Pulmonary artery endothelial cell (primary cell): ENCODE measurements at places on chromosomes 3 and 15. TPM values are rescaled to one million over a fixed set of nuclear protein-coding genes. Genes with fewer than 3 reads are reported as not detected.

Gene PCOLCE2
- total RNA-seq: 8.5 and 12.1 TPM in 2 replicates

Gene CNTN3
- total RNA-seq: 1.8 and 3.7 TPM in 2 replicates

Gene ZBED2
- total RNA-seq: not detected in 2 replicates

Gene ZNF385D
- total RNA-seq: 0.79 and 1.2 TPM in 2 replicates

Gene TAGLN3
- 0.07 TPM in 1 of 2 replicates, not detected in the other for total RNA-seq

Gene SLC6A1
- total RNA-seq: under 0.01 TPM in 1 of 2 replicates, not detected in the other

Gene SKOR1
- 0.07 TPM in 2 replicates for total RNA-seq

Gene AHSG
- total RNA-seq: not detected in 2 replicates

Gene TMEM266
- total RNA-seq: not detected in 2 replicates

DNA sequence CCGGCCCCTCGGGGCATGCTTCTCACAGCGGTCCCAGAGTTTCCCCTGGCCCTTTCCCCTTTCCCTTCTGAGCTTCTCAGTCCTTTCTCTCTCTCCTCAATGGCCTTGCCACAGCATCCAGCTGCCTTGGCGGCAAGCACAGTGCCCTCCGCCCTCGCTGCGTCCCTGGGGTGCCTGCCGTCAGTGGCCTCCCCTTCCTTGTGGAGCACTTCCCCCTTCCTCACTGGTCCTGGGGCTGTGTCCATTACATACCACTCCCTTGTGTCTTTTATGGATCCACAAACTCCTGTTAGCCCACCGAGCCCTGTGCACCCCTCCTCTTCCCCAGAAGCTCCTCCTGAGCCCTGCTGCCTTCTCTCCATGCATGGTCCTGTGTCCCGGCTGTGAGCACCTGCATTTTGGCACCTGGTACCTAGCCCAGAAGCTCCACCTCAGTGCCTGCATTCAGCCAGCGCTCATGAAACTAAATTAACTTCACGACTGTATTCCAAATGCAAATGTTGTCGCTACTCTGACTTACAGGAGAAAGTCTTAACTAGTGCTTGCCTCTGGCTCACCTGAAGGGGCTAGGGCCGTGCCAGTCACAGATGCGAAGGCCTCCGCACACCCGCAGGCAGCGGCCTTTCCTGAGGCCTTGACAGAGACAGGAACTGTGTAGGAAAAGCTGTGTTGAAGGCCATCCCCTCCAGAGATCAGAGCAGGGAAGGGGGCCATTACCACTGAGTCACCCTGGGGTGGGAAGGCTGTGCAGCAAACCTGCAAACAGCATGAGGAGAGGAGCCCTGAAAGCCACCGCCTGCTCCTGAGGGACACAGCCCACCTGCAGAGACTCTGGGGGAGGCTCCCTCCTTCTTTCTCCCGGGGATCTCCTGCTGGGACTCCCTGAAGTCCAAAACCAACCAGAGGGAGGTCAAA, 19.1 kb upstream of the KLF13 start:
- DNase-seq: no peak

DNA sequence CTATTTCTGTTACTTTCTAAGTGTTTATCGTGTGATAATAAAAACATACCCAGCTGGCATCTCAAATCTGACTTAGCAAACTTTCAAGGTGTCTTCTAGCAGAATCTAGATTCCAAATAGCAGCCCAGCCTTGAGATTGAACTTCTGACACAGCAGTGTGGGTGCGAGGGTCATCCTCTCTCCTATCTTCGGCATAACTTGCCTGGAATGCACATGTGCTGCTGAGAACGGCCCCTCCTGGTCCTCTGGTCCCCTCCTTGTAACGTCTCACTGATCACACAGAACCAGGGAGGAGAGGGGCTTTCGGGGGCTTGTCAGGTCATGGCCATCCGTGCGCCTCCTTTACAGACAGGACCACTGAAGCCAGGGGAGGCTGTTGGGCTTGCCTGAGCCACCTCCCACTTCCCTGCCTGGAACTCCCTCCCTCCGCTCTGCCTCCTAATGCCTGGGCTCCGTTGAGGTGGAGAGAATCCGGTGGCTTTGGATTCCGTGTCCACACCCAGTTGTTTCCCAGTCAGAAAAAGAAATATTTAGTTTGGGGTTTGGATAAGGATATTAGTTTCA, 344.4 kb upstream of the C2CD4B start:
- DNase-seq: no peak

DNA sequence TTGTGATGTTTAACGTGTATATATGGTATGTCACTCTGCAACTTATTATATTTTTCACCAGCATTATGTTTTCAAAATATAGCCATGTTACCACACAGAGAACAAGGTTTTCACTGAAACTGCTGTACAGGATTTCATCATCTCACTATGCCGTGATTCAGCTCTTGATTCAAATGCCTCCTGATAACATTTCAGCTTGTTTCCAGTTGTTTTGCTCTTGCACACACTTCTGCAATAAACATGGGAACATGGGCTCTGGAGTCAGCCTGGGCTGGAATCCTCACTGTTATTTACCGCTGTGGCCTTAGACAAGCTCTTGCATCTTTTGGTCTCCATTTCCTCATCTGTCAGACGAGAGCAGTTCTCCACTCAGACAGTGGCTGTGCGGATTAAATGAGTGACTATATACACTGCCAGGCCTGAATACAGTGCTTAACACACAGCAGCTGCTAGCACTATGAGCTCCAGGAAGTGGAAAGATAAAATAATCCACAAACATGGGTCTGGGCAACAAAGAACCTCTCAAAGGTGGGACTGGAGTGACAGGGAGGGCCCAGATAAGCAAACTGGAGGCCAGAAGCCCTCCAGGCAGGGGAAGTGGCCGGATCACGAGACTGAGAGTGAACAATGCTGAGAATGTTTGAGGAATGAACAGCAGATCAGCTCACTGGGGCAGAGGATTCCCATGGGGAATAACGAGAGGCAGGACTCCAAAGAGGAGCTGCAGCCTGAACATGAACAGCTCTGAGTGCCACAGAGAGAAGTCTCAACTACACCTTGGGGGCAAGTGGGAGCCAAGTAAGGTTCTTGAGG, 17.7 kb downstream of the NTRK3 start:
- no peak for DNase-seq

DNA sequence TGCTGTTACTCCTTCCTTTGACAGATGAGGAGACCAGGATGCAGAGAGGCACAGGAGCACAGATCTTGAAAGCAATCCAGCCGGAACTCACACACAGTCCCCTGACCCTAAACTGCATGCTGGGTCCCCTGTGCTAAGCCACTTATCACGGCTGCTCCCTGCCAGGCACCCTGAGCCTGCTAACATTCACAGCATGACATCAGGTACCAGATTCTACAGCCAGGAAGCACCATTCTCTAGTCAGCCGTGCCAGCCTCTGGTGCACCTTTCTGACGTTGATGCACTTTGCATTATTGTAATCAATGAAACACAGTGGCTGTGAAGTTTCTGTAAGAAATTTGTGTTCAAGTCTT, 247.3 kb downstream of the OCA2 start:
- DNase-seq: no peak

- DNase-seq: no peak
Observed at GRCh38 chr3:98727638-98728037, 35.5 kb upstream of the ST3GAL6 start.

DNA sequence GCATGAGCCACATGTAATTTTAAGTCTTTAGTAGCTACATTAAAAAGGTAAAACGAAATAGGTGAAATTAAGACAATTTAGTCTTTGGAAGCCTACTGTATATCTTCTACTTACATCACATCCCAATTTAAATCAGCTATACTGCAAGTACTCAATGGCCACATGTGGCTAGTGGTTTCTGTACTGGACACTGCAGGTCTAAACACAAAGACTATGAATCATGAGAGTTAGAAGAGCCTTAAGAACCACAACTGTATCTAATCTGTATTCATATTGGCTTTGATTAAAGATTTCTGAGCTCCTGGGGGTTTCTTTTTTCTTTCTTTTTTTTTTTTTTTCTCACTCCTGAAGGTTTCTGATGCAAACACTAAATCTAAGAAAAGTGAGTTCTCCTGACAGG, 2.3 kb upstream of the EIF1B start:
- DNase-seq: no peak

- DNase-seq: no peak
Observed at GRCh38 chr3:170907637-170908234, 701 bp downstream of the EIF5A2 start.

- no peak for DNase-seq
Observed at GRCh38 chr3:121870717-121871116, 23.5 kb upstream of the SLC15A2 start.

GRCh38 chr15:80560601-80561400, 134.3 kb upstream of the ABHD17C start:
- DNase-seq: no peak

DNA sequence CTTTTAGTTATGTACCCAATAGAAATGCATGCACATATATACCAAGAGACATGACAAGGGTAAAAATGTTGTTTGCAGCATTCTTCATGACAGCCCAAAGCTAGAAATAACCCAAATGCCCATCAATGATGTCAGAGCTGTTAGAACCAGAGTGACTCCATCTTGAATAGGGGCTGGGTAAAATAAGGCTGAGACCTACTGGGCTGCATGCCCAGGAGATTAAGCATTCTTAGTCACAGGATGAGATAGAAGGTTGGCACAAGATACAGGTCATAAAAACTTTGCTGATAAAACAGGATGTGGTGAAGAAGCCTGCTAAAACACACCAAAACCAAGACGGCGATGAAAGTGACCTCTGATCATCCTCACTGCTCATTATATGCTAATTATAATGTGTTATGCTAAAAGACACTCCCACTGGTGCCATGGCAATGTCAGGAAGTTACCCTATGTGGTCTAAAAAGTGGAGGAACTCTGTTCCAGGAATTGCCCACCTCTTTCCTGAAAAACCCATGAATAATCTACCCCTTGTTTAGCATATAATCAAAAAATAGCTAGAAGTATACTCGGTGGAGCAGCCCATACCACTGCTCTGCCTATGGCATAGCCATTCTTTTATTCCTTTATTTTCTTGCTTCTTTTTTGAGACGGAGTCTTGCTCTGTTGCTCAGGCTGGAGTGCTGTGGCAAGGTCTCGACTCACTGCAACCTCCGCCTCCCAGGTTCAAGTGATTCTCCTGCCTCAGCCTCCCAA, 32.9 kb downstream of the ZBTB11 start:
- no peak for DNase-seq

DNA sequence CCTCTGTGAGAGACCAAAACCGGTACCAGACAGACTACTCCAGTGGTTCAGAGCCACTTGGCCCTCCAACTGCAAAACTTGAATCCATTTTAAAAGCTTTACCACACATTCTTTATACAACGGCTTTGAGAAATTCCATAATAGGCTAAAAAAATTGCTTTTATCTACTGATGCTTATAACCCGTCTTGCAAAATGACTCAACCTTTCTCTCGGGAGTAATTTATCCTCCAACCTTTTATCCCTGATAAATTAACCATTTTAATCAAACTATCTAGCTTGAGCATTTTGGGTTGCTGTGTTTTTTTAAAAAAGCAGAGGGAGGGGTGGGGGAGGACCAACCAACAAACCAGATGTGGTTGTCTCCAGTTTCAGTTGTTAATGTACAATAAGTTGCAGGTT, 275.7 kb upstream of the LRTM1 start:
- DNase-seq: no peak

DNA sequence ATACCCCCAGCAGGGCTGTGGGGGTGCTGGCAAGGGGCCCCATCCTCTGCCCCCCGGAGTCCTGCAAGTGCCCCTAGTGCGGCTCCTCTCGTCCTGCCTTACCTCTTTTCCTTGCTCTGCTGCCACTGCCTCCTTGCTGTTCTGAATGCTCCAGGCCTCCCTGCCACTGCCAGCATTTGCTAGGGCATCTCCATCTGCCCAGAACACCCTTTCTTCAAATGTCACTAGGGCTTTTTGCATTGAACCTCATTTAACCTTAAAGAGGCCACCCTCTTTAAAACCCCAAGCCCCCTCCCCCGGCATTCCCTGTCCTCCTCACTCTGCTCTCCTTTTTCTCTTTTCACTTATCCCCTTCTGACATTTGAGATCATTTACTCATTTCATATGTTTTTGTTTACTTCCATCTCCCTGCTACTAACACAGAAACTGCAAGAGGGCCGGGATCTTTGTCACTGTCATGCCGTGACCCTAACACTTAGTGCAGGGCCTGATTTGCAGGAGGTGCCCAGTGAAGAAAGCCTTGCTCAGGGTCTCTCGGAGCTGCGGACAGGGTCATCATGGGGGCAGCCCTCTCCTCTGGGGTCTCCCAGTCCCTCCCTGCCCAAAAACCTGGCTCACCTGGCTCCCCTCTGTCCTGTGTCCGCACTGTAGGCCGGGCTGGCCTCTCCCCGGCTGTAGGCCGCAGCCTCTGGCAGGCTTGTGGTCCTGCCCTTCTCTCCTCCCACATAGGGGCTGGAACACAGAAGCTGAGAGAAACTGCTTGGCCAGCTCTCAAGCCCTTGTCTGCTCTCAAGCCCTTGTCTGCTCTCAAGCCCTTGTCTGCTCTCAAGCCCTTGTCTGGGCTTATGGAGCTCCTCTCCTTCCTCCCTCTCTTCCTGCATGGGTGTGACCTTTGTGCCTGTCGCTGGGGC, at the start of gene ACOX2:
Gene ACOX2 (minus strand): TSS at position 690 of the 911 bp plus-strand sequence. CDS start 2,084 bp downstream, outside the sequence.
- DNase-seq: no peak

- DNase-seq: no peak
Observed at GRCh38 chr15:71529361-71529760, 281.0 kb upstream of the NR2E3 start.

GRCh38 chr3:113409676-113410075, 31.6 kb downstream of the CFAP44 start:
- DNase-seq: no peak

DNA sequence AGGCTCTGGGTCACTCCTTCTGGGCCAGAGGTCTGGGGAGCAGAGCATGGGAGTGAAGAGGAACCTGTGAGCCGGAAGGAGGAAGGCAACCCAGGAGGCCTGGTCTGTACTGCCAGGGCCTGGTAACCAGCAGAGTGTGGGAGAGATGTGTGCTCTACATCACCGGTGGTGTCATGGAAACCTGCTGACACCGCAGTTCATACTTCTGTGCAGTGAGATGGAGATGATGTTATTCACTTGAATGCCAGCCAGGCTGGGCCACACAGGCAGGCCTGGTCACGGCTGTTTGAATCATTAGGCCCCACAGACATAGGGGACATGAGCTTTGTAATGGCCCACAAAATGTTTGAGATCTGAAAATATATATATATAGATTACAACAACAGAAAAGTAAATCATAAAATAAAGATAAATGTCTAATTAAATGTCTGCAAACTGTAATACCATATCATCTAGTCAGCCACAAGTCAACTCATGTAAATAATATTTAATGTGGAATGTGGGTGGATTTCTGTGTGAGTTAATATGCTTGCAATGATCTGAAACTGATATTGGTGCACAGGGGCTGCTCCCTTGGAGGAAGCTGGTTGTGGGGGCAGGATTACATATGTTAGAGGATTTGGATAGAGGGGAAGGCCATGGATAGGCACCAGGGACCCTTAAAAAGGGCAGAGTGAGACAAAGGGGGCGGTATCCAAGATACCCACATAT, 108.5 kb upstream of the PFN2 start:
- DNase-seq: no peak
